Mucosa of gallbladder (tissue), 1 donor: ENCODE measurements at places on chromosomes 1 and 21. TPM values are rescaled to one million over a fixed set of nuclear protein-coding genes. Genes with fewer than 3 reads are reported as not detected.

DNA sequence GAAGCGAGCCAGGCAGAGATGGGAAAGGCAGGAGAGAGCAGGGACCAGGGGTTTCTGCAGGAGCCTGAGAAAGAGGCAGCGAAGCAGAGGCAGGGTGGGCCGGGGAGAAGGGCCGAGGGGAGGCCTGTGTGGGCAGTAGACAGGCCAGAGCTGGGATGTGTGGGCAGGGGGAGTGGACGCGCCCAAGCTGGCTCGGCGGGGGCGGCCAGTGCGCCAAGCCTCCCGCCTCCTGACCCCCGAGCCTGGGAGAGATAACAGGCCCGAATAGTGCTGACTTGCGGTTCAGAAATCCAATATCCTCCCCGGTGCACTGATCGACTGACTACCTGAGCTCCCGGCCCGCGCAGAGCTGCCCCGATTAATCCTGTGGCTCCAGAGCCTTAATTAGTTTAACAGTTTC lies 41.9 kb downstream of the AHDC1 start:
- DNase-seq: no peak

GRCh38 chr1:224325959-224326358 lies 4.0 kb downstream of the NVL start:
- no peak for DNase-seq

- no peak for DNase-seq
Observed at GRCh38 chr1:1110561-1110971, 5.3 kb downstream of the C1orf159 start.

FAM167B gene
- 7.6 TPM for total RNA-seq

ALX3 gene
- total RNA-seq: not detected

ROR1 gene
- 13.1 TPM for total RNA-seq
